ENCODE measurements at places on chromosomes 3 and 15. TPM values are rescaled to one million over a fixed set of nuclear protein-coding genes. Genes with fewer than 3 reads are reported as not detected.

- DNase-seq, result no peak
These were observed 118.1 kb downstream of the CLSTN2 start for GRCh38 chr3:140052771-140053702.

The CSTA gene
- total RNA-seq, result not detected

- no peak for DNase-seq
These were observed 32.3 kb upstream of the MAP3K13 start for GRCh38 chr3:185330644-185331043.

DNA sequence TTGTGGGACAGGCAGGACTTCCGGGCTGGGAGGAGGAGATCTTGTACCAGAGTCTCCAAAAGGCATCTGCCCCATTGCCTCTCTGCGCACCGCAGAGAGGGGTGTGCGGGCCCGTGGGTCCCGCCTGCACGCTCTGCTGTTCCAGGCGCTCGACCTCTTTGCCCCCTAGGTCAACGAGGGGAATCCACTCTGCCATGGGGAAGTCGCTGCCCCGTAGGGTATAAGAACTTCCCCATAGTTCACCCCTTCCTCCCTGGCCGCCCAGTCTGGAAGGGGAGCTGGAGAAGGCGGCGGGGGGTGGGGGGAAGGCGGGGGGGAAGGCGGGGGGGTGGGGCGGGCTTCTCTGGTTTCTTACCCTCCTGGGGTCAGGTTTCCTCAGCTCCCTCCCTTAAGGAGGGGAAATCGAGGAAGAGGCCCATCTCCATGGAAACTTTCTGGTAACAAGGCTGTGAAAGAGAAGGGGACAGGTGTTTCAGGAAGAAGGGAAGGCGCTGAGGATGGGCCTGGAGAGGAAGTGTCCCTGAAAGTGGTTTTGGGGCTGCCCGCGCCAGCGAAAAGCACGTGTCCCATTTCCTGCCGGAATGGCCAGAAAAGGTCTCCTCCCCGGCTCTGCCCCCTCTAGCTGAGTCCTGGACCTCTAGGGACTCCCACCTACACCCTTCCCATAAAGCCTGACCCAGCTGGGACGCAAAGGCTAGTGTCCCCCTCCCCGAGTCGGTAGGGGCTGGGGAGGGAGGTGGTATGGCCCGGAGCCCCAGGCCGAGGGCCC is 27.5 kb downstream of the NR1I2 start:
- DNase-seq, result no peak
